Muscle of arm (tissue), 14 donors: ENCODE measurements at places on chromosomes 16 and 17.

DNA sequence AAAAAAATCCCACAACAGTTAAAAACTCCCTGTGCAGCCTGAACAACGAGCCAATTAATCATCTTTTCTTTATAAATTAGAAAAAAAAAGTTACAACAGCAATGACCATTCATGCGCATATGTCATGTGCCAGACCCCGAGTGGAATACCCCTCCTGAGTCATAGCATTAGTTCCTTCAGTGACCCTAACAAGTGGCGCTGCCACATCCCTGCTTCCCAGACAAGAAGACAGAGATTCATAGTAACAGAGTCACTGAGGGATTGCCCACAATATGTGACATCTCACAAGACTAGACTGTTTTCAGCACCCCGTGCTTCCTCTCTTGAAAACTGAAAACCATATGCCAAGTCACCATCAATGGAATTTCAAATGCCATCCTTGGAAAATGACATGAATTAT is 7.9 kb downstream of the UMOD start:
- no peak for DNase-seq

GRCh38 chr16:86389566-86390328 is 120.6 kb upstream of the FOXF1 start:
- no peak for DNase-seq

DNA sequence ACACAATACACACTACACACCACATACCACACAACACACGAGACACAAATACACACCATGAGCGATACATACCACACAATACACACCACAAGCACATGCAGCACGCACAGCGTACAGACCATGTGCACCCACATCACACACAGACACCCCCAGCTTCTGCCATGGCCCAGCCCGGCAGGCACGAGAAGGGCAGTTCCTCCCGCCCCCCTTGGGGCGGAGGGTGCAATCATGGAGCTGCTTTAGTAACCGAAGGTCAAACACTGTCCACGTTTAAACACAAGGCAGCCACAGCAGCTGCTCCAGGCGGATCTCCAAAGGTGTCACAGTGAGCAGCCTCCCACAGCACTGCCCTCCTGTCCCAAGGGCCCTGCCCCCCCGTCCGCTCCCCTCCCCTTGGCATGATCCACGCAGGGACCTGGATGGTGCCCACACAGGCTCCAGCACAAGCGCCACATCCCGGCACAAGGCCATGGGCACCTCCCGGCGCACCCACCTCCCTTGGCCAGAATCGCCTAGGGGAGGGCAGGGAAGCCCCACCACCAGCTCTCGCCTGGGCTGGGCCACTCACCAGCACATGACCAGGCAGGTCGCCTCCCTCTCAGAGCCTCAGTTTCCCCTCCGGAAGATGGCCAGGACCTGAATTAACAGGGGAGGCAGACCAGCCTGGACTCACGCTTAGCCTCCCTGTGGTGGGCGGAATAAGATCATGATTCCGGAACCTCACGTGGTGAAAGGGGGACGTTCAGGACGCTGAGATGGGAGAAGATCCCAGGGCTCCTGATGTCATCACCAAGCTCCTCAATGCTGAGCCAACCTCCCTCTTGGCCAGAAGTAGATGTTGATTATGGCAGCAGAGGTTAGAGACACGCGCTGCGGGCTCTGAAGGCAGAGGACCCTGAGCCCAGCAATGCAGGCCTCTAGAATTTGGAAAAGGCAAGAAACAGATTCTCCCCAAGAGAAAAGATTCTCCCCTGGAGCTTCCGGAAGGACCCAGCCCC is 32.6 kb upstream of the ZNF469 start:
- DNase-seq = no peak

DNA sequence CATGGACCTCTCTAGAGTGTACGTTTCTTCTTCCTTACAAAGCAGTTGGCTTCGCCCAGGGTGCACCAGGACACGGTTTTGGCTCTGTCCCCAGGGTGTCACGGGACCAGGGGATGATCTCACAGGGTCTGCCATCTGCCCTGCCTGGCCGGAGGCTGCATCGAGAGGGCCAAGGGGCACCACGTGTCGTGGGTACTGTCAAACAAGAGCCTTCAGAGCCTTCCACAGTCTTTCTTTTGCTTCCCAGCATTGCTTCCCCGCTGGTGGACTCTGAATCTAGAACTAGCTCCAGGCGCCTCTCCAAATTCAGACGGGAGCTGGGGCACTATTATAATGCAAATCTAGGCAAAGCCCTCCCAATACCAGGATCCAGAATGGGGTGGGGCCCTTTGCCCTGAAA is 47.9 kb downstream of the MAPT start:
- peak; percentile 48 for DNase-seq

GRCh38 chr17:79622122-79622601 is 11.3 kb upstream of the RBFOX3 start:
- DNase-seq = no peak
